ENCODE measurements at places on chromosomes 1 and 21. TPM values are rescaled to one million over a fixed set of nuclear protein-coding genes. Genes with fewer than 3 reads are reported as not detected.

- DNase-seq = no peak
These were observed at the start of gene NES for GRCh38 chr1:156676820-156677615. Gene NES (minus strand): TSS chr1:156677407. CDS start chr1:156677264, 143 bp downstream.

DNA sequence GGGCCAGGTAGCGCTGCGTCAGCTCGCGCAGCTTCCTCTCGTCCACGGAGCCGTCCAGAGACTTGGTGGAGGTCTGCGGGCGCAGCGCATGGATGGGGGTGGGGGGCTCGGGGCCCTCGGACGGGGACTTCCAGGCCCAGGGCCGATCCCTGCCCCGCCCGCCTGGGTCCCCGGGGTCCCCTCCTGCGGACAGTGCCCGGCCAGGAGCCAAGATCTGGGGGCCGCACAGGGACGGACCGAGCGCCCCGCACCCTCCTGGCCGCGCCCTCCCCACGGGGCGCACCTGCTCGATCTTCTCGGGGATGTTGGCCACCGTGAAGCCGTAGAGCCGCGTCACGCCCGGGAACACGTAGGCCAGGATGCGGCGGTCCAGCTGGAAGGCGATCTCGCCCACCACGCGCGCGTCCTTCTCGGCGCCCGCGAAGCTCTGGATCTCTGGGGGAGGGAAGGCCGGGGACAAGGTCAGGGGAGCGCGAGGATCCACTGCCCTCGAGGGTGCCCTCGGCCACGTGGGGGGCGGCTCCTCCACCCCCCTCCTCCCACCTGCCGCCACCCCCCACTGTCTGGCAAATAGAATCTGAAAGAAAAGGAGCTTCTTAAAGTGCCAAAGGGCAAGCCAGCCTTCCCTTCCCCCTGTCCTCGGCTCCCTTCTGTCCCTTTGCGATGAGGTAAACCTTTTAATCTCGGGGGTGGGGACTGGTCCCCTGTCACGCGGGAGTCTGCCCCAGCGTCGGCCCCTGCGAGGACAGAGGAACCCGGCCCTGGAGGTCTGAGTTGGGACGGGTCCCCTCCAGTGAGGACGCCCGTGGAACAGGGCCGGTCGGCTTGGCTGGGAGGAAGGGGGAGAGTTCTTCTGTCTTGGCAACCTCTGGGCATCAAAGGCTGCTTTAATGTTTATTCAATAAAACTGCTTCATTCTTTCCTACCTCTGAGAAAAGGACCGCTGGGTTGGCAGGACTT lies 6.5 kb upstream of the FTCD start:
- DNase-seq = no peak

DNA sequence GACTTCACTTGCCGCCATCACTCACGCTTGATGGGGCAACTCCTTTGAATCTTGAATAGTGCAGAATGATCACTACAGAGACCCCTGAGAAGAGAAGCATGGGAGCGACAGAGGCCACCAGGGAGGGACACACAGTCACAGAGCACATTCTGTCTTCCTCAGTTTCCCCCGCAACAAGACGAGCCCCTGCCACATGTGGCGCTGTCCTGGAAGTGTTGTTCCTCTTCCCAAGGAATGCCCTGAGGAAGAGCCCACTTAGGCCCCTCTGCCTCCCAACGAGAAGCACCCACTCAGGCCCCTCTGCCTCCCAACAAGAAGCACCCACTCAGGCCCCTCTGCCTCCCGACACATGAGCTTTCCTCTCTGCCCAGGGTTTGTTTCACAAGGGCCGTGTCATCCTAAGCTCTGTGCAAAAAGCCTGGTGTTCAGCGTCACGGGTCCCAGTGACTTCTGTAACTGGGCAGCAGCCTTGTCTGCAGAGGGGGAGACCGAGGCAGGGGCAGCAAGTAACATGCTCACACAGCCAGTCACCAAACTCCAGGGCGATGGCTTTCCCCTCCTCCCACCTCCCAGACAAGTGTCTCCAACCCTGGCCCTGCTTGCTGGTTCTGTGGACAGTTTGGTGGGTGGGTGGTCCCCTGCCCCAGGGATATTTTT lies 19.8 kb downstream of the SLC37A1 start:
- DNase-seq = no peak

- no peak for DNase-seq
These were observed 71.2 kb downstream of the PCNX2 start for GRCh38 chr1:233224311-233224710.

DNA sequence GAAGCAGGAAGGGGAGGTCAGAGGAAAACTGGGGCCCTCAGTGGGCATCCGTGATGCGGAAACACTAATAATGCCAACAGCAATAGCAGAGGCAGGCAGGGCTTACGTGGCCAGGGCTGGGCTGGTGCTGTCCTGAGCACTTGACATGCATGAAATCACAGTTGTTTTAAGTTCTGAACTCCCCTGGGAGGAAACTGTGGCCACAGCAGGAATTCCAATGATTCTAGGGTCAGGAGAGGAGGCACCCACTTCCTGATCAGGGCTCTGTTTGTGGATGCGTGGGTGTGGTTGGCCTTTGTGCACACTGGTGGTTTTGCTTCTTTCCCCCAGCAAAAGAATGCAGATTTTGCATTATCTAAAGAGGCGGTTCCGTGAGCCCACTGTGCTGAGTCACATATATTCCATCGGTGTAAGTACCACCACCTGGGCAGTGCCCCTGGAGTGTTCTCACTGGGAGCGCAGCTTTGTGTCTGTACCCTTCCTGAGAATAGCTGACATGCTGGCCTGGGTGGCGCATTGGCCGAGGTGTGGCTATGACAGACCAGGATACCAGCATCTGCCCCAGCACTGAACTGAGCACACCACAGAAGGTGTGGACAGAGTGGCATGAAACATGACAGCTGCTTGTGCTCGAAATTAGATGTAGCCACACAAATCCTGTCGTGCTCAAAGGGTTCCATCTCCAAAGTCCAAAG lies 71.0 kb downstream of the PDE9A start:
- DNase-seq = no peak

DNA sequence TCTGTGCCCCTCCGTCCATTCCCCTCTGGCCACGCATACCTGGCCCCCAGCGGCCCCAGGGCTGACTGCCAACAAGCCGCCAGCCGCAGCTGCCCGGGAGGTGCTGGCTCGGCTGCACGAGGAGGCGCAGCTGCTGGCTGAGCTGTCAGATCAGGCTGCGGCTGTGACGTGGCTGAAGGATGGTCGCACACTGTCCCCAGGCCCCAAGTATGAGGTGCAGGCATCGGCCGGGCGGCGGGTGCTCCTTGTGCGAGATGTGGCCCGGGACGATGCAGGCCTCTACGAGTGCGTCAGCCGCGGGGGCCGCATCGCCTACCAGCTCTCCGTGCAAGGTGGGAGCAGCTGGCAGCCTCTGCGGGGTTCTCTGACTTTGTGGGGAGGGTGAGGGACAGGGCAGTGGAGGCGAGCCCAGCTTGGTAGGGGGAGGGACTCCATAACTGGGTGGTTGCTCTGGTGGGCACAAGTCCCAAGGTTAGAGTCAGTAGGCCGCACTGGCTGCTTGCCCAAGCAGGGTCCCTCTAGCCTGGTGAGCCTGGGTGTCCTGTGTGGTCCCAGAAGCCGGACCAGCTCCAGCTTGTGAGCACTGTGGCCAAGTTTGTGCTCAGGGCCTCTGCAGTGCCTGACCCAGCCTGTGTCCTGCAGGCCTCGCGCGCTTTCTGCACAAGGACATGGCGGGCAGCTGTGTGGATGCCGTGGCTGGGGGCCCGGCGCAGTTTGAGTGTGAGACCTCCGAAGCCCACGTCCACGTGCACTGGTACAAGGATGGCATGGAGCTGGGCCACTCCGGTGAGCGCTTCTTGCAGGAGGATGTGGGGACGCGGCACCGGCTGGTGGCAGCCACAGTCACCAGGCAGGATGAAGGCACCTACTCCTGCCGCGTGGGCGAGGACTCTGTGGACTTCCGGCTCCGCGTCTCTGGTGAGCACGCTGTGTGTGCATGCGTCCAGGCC lies 8.8 kb downstream of the OBSCN start:
- DNase-seq = no peak

DNA sequence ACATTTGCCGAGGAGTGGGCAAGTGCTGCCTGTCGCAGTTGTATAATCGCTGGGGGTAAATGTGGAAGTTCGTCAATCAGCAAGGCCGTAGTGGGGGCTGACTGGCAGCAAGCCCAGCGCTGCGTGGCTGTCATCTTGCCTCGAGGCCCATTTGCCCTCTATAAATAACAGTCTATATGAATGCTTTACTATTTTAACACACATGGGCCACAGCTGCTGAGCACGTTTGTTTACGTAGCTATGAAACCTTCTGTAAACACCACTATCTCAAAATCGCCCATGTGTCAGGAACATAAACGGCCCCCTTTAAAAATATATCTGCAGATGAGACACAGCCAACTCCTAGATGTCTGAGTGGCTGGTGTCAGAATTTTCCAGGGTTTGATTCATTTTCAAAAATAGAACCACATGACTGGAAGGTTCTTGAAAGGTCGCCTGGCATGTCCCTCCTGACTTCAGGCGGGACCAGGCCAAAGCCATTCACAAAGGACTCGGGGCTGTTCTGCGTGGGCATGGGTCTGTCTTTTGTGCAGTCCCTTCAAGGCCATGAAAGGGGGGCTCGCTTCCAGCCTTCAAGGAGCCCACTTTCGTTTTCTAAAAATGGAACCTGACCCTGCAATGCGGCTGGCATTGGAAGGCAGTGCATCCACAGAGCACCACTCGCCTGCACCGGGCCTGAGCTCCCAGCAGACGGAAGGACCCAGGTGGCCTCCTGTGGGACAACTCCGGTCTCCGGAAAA lies 205.5 kb downstream of the KCNJ6 start:
- DNase-seq = no peak

- no peak for DNase-seq
These were observed 31.1 kb downstream of the C1orf21 start for GRCh38 chr1:184417916-184418315.

- no peak for DNase-seq
These were observed 431 bp downstream of the RAB42 start for GRCh38 chr1:28592321-28593071.

GRCh38 chr1:172818841-172819527 lies 160.1 kb downstream of the FASLG start:
- DNase-seq = no peak

DNA sequence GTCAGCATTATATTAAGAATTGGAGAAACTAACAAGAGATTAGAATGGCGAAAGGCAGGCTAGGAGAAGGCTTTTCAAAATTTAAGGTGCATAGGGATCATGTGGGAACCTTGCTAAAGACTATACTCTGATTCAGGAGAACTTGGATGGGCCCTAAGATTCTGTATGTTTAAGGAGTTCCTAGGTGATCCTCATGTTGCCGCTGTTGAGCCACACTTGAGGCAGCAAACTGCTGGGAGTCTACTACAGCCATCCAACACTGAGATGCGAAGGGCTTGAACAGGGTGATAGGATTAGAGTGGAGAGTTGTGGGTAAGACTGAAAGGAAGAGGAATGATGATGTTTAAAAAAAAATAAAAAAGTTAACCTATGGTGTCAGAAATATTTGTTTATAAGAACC lies 1013.2 kb downstream of the MRPL39 start:
- DNase-seq = no peak

- no peak for DNase-seq
These were observed 426.3 kb upstream of the CHRM3 start for GRCh38 chr1:238960071-238960470.

GRCh38 chr1:9753121-9753531 lies 70.6 kb downstream of the CLSTN1 start:
- DNase-seq = no peak

- DNase-seq = no peak
These were observed 181.6 kb downstream of the KIF26B start for GRCh38 chr1:245336149-245336983.

GRCh38 chr1:213335084-213335483 lies 284.0 kb downstream of the RPS6KC1 start:
- DNase-seq = no peak

DNA sequence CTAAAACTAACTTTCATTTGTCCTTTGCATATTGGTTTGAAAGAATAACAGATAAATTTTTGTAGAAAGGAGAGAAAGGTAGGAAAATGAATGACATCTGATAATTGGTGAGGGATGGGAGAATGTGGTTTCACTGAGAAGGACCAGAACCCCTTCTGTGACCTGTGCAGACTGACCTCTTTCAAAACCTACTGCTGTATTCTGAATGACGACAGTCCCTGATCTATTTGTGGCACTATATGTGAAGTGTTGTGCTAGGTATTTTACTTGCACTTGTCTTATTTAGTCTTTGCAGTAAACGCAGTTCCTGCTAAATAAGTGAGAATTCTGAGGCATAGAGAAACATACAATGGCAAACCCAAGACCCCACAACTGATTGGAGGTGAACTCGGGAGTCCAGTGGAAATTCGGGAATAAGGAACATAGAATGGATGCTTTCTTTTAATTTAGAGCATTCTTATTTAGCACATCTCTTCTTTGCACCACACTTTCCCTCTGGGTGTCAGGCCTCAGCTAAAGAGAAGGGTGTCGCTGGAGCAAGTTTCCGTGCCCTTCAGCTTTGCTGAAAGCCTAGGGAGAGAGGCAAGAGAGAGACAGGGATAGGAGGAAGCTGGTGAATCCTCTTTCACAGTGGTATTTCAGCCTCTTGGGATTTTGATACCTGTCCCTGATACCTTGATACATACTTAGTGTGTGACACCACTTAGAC lies 230.2 kb downstream of the PAPPA2 start:
- no peak for DNase-seq

DNA sequence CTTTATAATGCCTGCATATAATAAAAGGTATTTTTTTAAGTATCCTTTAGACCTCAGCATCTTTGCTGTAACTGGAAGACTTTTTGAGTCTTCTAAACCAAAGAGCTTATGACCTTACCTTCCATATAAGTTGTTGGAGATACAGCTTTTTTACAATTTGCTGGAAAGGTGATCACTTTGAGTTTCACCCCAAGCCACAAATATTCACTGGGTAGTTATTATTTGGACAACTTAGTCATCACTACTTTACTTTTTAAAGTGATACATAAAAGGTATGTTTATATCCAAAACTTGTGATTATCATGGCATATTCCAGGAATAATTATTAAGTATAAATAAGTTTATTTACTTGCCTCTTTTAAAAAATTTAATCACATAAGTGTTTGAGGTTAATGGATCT lies 246.7 kb upstream of the NRIP1 start:
- no peak for DNase-seq

DNA sequence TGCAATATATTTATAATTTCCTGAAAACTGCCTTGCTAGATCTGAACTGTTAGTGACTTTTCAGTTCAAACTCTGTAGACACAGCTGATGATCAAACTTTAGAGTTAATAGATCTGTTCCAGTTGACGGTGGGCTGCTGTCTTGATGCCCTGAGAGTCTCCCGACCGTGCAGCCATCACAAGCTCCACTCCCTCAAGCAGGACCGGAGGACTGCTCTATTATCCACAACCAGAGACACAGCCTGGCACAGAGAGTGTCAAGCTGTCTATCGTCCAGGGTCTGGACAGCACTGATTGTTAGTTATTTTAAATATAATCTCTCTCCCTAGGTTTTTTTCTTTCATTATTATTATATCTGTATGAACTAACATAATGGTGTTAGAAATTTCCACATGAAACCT lies 8.0 kb downstream of the CHODL start:
- DNase-seq = no peak

Gene ASB17
- not detected for polyA plus RNA-seq

Gene C1orf226
- 21.3 TPM for polyA plus RNA-seq

Gene GBP4
- polyA plus RNA-seq = 11.4 TPM

Gene PLEKHO1
- polyA plus RNA-seq = 54.3 TPM

Gene USP1
- 62.0 TPM for polyA plus RNA-seq

Gene SERBP1
- polyA plus RNA-seq = 386 TPM

Gene WNT9A
- 1.4 TPM for polyA plus RNA-seq

Gene KCNJ15
- polyA plus RNA-seq = 201 TPM

Gene ANXA9
- 12.6 TPM for polyA plus RNA-seq

Gene F3
- polyA plus RNA-seq = 37.5 TPM

Gene ASCL5
- polyA plus RNA-seq = 0.31 TPM

Gene TEDDM1
- polyA plus RNA-seq = 0.05 TPM
